A549 treated with Hydrocortisone at 1 μM for 4 hours (cell line): ENCODE measurements at places on chromosomes 11 and 22. TPM values are rescaled to one million over a fixed set of nuclear protein-coding genes. Genes with fewer than 3 reads are reported as not detected.

CHRDL2 gene
- total RNA-seq = 2.7 to 5.4 TPM (median 4.6 TPM) in 5 replicates

CHADL gene
- not detected in 5 replicates for total RNA-seq

GUCY1A2 gene
- total RNA-seq = 0.02 to 0.05 TPM (median 0.02 TPM) in 5 replicates

MYO7A gene
- 1.2 to 1.4 TPM (median 1.3 TPM) in 5 replicates for total RNA-seq

RPUSD4 gene
- 16.3 to 18.3 TPM (median 17.0 TPM) in 5 replicates for total RNA-seq

CCDC87 gene
- 0.40 to 0.64 TPM (median 0.52 TPM) in 5 replicates for total RNA-seq

MFRP gene
- total RNA-seq = not detected in 5 replicates

BTG4 gene
- 0.10 to 0.23 TPM (median 0.16 TPM) in 4 of 5 replicates, not detected in the other for total RNA-seq

MRPL48 gene
- total RNA-seq = 46.9 to 58.6 TPM (median 48.8 TPM) in 5 replicates

TEX12 gene
- not detected in 5 replicates for total RNA-seq

OR10A2 gene
- total RNA-seq = not detected in 5 replicates

NLRP6 gene
- total RNA-seq = not detected in 5 replicates

CHKA gene
- 33.8 to 38.5 TPM (median 35.7 TPM) in 5 replicates for total RNA-seq

PAX6 gene
- 0.55 to 1.6 TPM (median 0.68 TPM) in 5 replicates for total RNA-seq

APOL3 gene
- 0.03 to 0.13 TPM in 2 of 5 replicates, not detected in the others for total RNA-seq

FAM181B gene
- total RNA-seq = 0.05 to 0.09 TPM (median 0.07 TPM) in 4 of 5 replicates, not detected in the other

FGF4 gene
- not detected in 5 replicates for total RNA-seq

RAB36 gene
- total RNA-seq = 6.8 to 7.8 TPM (median 7.1 TPM) in 5 replicates

ALKBH8 gene
- total RNA-seq = 5.4 to 10.1 TPM (median 6.5 TPM) in 5 replicates

OR51B5 gene
- total RNA-seq = not detected in 5 replicates

APOA4 gene
- total RNA-seq = not detected in 5 replicates

TIGD3 gene
- 0.76 to 1.4 TPM (median 0.90 TPM) in 5 replicates for total RNA-seq

ELMOD1 gene
- 0.05 to 0.26 TPM (median 0.20 TPM) in 5 replicates for total RNA-seq

PRR33 gene
- not detected in 5 replicates for total RNA-seq

GLYAT gene
- total RNA-seq = not detected in 5 replicates

DNAJB7 gene
- total RNA-seq = not detected in 5 replicates

RSF1 gene
- total RNA-seq = 12.9 to 17.4 TPM (median 15.9 TPM) in 5 replicates

DRD4 gene
- 0.10 to 0.31 TPM (median 0.22 TPM) in 5 replicates for total RNA-seq

NLRP14 gene
- not detected in 5 replicates for total RNA-seq

SCO2 gene
- total RNA-seq = 2.2 to 6.4 TPM (median 5.4 TPM) in 5 replicates

CCDC89 gene
- total RNA-seq = not detected in 5 replicates

APOA5 gene
- not detected in 5 replicates for total RNA-seq

FCHSD2 gene
- total RNA-seq = 7.0 to 10.8 TPM (median 8.9 TPM) in 5 replicates

SYT12 gene
- total RNA-seq = 18.1 to 22.6 TPM (median 22.2 TPM) in 5 replicates

OR52H1 gene
- not detected in 5 replicates for total RNA-seq
